NCI-H2029 treated with DMSO at 0.1 percent for 48 hours (cell line): ENCODE measurements at places on chromosomes 5 and 9.
A peak's percentile ranks its signal among the peaks of the same experiment; 100 is the strongest.

GRCh38 chr5:28576022-28576421 lies 1537.6 kb upstream of the CDH9 start:
- no peak for DNase-seq

DNA sequence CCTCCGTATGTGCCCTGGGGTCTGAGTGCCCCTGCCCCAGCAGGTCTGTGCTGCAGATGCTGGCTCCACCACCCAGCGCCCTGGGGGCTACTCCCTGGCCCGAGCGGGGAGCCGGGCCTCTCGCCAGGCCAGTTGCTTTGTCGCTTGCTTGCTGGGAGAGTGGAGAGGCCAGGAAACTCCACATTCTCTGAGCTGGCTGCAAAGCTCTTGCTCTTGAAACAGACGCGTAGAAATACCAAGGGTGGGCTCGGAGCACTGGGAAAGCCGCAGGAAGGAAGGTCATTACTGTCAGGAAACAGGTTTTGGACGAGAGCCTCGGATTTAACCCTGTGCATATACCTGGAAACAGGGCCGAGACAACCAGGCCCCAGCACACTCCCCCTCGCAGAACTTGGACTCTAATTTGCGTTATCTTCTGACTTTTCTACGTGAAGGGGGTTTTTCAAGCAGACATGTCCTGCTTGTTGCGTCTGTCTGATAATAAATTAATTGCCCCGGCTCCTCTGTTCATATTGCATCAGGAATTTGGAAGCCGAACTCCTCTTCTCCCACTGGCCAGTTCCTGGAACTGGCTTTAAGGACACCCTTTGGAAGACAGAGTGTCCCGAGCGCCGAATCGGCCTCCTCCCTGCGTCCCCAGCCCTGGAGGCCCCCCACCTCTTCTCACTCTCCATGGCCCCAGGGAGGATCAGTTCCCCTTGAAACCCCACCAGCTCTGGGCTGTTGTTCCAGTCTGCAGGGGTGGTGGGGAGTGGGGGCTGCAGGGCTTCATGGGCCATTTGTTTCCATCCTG lies 11.2 kb downstream of the ADAMTSL2 start:
- no peak for DNase-seq

DNA sequence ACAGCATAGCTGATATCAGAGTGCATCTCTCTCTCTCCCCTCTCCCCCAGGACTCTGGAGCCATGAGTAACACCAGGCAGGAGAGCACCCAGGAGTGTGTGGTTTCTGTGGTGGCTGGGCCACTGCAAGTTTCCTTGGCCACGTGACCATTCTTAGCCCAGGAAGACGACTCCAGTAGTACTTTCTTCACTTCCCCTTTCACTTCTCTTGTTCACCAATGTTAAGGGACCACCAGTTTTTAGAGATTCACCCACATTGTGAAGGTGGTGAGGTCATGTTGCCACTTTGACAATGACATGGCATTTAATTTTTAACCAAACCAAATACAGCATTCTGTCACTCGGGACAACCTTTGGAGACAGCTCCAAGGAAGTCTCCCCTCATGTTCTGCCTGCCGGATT lies 17.9 kb upstream of the DAPK1 start:
- no peak for DNase-seq

DNA sequence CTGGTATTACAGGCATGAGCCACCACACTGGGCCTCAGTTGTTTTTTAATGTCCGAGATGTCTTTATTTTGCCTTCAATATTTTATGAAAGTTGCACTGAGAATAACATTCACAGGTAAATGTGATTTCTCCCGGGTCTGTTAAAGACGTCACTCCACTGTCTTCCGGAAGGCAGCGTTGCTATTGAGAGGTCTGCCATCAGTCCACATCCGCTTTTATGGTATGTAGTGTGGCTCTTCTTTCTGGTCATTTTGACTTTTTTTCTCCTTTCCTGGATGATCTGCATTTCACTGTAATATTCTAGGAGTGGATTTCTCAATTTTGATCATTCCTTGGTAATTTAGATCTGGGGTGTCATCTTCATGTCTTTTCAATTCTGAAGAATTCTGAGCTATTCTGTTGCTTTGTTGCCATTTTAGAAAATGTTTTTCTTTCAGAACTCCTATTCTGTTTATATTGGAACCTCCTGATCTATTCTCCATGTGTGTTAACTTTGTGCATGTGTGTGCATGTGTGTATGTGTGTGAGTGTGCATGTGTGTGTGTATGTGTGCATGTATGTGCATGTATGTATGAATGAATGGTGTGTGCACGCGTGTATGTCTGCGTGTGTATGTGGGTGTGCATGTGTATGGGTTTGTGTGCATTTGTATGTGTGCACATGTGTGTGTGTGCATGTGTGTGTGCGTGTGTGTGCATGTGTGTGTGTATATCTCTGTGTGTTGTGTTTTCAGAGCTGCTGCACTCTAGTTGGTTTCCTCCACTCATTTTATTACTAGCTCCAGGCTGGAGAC lies 1.9 kb upstream of the LCN1 start:
- DNase-seq: no peak

DNA sequence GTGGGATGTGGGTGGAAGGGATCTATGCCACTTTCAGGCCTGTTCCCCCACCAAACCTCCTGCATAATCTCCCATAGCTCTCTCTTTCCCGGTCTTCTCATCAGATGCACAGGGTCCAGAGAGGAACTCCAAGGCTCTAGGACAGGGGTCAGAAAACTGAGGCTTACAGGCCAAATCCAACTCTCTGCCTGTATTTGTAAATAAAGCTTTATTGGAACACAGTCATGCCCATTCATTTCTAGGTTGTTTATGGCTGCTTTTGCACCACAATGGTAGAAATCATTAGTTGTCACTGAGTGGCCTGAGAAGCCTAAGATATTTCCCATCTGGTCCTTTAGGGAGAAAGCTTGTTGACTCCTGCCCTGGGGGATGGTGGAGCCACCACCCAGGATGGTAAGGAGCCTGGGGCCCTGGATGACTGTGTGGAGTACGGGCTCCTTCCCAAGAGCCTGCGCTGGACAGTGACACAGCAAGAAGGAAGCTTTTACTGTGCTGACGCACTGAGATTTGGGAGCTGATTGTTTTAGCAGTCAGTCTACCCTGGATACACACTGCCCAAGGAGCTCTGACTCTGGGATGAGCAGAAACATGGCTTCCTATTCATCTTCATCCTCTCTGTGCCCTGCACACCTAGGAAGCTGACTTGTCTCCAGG lies 64.0 kb upstream of the RAPGEF1 start:
- DNase-seq: no peak

GRCh38 chr9:114487607-114488300 lies 17.5 kb downstream of the WHRN start:
- DNase-seq: peak; percentile 57

GRCh38 chr5:95940758-95941682 lies 20.6 kb downstream of the ELL2 start:
- DNase-seq: no peak

DNA sequence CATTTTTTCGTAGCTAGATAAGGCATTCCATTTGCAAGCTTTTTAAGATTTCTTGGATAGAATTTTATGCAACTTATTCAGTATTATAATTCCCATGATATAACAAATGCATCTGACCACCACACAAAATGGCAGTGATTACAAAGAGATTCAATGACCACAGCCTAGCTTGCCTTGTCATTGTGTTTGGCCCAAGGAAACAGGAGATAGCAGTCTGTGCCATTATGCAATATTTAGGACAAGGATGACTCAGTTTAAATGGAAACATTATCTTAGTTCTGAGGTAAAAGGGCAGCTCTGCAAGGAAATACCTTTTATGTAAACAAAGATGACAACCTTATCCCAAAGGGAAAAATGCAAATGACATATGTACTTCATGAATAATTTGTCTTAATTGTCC lies 89.8 kb downstream of the NUDT12 start:
- DNase-seq: no peak
